ENCODE measurements at places on chromosomes 16 and 17. TPM values are rescaled to one million over a fixed set of nuclear protein-coding genes. Genes with fewer than 3 reads are reported as not detected.
A peak's percentile ranks its signal among the peaks of the same experiment; 100 is the strongest.

Gene PRDM7
- not detected for total RNA-seq

Gene SBK1
- 11.3 TPM for total RNA-seq

DNA sequence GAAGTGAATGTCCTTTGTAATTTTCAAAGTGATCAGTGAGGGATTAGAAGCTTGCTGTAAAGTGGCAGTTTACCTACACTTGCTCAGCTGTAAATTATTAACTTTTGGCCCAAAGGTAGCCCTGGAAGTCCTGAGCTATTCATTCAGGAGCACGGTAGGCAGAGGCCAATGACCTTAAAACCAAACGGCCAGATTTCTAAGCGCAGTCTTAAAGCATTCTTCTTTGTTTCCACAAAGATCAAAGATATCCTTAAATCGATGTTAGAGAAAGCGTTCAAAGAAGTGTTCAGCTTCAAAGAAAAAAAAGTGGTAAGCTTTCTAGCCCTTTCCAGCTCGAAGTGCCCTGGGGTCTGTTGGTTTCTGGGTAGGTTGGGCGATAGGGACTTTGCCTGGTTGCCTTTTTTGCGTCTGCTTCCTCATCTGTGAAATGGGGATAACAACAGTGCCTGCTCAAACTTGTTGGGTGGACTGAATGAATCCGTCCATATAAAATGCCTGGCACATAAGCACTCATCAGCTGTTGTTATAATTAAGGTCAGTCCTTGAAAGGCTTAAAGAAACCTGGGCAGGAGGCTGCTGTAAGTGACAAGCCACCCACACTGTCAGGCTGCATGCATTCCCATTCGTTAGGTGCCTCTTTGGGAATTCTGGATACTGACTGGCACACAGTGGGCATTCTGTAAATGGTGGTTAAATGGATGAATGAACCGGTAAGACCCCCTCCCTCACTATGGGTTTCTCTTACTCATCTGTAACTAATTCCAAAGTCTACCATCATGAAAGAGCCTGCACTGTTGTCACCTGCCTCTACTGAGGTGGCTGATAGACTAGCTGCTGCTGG lies 113.2 kb downstream of the PRKCA start:
- H3K36me3 ChIP-seq = peaks cover 5% of the 10 kb centered on the region
- H3K27ac ChIP-seq = no peak overlapping the region
- no peaks in the 10 kb centered on the region for H3K27me3 ChIP-seq
- H3K4me1 ChIP-seq = peaks cover 18% of the 10 kb centered on the region

Gene SHCBP1
- total RNA-seq = 53.1 TPM

Gene METTL23
- total RNA-seq = 40.3 TPM

DNA sequence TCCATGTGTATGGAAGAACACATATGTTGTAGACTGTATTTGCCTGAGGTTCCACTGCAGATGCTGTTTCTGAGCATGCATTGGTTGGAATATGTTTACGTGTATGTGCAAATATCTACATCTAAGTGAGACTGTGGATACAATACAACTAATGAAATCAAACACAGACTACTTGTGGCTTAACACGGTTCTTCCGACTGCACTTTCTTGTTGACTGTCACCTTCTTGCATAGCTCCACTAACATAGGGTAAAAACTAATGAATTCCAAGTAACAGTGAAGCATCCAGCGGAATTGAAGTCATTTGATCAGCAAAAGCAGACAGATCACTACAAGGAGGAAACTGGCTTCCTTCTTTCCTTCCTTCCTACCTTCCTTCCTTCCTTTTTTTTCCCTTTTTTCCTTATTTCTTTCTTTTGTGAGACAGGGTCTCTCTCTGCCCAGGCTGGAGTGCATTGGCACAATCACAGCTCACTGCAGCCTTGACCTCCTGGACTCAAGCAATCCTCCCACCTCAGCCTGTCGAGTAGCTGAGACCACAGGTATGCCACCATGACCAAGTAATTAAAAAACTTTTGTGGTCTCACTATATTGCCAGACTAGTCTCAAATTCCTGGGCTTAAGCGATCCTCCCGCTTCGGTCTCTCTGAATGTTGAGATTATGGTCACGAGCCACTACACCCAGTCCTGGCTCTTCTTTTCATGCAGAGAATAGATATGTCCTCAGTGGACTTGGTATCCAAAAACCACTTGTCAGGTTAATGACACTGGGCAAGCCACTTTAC lies 22.0 kb upstream of the CCL1 start:
- H3K4me3 ChIP-seq = no peak overlapping the region
- DNase-seq = no peak
- no peaks in the 10 kb centered on the region for H3K27me3 ChIP-seq
- no peaks in the 10 kb centered on the region for H3K36me3 ChIP-seq
- peaks cover 88% of the 10 kb centered on the region for H3K4me1 ChIP-seq

DNA sequence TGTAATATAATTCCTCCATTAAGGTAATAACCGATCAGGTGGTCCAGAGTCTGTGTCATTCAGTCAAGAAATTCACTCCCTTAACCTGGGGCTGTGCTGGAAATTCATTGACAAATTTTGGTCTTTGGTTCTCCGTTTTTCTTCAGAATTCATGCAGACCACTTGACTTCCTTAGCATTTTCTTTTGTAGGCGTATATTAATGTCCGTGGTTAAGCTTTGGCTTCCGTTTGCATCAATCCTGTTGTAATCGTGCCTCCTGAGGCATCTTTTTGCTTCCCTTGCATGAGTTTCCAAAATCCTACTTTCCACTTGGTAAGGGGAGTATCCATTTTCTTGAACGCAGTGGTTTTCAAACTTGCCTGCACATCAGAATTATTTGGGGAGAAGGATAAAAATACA lies 9.0 kb downstream of the LRRC37B start:
- no peak for DNase-seq
- H3K4me1 ChIP-seq = peaks cover 48% of the 10 kb centered on the region
- H3K36me3 ChIP-seq = peaks cover 24% of the 10 kb centered on the region
- peak overlapping the region; percentile 3 for H3K4me3 ChIP-seq

- DNase-seq = no peak
- H3K27me3 ChIP-seq = no peaks in the 10 kb centered on the region
- no peak overlapping the region for H3K4me3 ChIP-seq
- no peaks in the 10 kb centered on the region for H3K36me3 ChIP-seq
Observed at GRCh38 chr16:69049603-69050375, 55.7 kb upstream of the HAS3 start.

All from activated CD8-positive, alpha-beta memory T cell treated with anti-CD3 and anti-CD28 coated beads, Interleukin-2, amount 10 ng/mL, durations not matched to agents 7 days and 5 days (primary cell).